ENCODE measurements at places on chromosomes 13 and 19.
A peak's percentile ranks its signal among the peaks of the same experiment; 100 is the strongest.

DNA sequence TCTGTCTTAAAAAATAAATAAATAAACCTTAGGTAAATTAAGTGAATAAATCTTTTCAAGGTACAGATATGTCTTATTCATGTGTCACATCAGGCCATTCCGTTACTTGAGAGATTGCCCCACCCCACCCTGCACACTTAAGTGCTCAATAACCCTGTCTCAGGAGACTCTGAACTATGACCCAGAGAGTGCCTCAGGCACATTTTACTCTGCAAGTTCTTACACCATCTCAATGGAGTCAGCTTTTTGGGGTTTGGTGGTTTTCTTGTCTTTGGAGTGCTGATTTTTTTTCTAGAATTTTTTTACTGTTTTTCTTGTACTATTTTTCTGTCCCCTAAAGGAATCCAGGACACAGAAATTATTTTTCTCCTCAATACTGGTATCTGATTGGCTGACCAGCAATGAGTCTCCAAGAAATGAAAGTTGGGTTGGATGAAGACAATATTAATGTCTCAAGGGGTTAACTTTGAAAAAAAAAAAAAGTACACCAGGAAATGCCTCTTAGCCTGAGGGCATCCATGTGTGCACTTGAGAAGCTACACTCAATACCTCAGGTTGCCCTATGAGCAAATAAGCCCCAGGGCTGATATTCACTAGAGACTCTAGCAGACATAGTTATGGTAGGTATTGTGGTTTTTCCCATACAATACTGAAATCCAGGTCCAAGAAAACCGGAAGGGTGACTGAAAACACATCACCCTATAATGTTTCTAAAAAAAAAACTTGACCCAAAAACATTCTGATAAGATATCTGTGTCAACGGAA lies 114.6 kb upstream of the ZNF91 start:
- DNase-seq, result no peak

- no peak for DNase-seq
Observed at GRCh38 chr13:30559274-30559673, 58.4 kb upstream of the USPL1 start.

GRCh38 chr19:38718747-38719543 lies 25.3 kb downstream of the CAPN12 start:
- no peak for DNase-seq

- DNase-seq, result no peak
Observed at GRCh38 chr19:18899624-18900560, 3.9 kb upstream of the CERS1 start.

DNA sequence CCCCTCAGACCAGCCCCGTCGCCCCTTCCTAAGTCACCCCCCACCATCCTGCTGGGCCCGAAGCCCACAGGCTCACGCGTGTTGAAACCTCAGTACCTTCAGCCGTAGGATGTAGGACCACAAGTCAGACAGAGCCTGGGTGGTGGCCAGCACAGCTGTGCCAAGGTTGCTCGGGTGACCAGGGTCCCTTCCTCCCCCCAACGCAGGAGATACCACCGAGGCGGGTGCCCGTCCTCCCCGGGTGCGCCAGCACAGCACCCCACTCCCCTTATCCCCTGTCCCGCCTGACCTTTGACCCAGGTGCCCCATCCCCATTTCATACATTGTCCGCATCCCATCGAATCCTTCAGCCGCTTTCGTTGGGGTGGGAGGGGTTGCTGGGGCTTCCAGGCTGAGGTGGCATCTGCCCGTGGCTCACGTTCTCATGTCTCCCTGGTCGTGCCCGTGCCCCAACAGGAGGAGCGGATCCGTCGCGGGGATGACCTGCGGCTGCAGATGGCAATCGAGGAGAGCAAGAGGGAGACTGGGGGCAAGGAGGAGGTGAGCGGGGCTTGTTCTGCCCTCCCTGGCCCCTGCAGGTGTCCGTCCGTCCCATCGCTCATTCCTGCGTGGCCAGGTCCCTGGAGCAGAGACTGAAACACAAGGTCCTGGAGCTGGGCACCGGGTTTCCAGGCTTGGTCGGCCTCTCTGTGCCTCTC lies 14.5 kb downstream of the EPN1 start:
- no peak for DNase-seq

GRCh38 chr13:65584126-65584525 lies 1646.0 kb downstream of the PCDH9 start:
- no peak for DNase-seq

- DNase-seq, result peak; percentile 60
Observed at GRCh38 chr13:46553886-46554858, 1.2 kb downstream of the LRCH1 start.

- DNase-seq, result no peak
Observed at GRCh38 chr13:19590423-19590822, 29.1 kb upstream of the TPTE2 start.

DNA sequence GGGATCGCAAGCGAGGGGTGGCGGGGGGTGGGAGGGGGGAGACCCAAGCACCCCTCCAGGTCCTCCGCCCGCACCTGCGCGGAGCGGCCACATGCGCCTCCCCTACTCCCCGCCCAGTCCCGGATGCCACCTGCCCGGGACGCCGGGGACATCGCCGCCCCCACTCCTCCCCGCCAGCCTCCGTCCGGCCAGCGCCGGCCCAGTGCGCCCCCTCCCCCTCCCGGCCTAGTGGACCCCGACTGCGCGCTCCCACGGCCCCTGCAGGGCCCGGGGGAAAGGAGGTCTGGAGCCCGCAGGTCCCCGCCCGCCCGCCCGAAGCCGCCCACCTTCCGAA lies 263 bp downstream of the RHPN2 start:
- peak; percentile 21 for DNase-seq

- DNase-seq, result no peak
Observed at GRCh38 chr13:111031531-111031961, 83.6 kb upstream of the ARHGEF7 start.

GRCh38 chr13:99374994-99375737 lies 68.0 kb upstream of the GPR183 start:
- DNase-seq, result no peak

- no peak for DNase-seq
Observed at GRCh38 chr19:30563691-30564090, 191.5 kb downstream of the ZNF536 start.

DNA sequence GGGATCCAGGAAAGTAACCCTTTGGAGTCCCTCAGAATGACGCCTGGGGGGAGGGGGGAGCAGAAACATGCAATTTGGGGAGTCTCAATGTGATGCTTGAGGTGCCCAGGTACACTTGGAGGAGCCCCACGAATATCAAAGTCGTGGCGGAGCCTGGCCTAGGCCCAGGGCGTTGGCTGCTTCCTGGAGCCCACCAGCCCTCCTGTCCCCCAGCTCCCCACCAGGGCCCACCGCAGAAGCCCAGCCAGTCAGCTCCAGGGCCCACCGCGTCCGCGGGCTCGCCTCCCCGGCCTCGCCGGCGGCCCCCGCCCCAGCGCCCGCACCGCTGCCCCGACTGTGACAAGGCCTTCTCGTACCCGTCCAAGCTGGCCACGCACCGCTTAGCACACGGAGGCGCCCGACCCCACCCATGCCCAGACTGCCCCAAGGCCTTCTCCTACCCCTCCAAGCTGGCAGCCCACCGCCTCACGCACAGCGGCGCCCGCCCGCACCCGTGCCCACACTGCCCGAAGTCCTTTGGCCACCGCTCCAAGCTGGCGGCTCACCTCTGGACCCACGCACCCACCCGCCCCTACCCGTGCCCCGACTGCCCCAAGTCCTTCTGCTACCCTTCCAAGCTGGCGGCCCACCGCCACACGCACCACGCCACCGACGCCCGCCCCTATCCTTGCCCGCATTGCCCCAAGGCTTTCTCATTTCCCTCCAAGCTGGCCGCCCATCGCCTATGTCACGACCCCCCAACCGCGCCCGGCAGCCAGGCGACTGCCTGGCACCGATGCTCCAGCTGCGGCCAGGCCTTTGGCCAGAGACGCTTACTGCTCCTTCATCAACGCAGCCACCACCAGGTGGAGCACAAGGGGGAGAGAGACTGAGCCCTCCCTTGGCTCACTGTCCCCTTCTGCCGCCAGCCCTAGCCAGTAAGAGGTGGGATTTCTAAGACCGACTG lies 2.1 kb downstream of the ZNF575 start:
- no peak for DNase-seq

- no peak for DNase-seq
Observed at GRCh38 chr13:51840917-51841316, 4.1 kb downstream of the TMEM272 start.

GRCh38 chr19:42461700-42462324 lies 19.1 kb upstream of the CXCL17 start:
- DNase-seq, result no peak

- DNase-seq, result no peak
Observed at GRCh38 chr19:38355728-38356725, 18.3 kb upstream of the PSMD8 start.

- DNase-seq, result no peak
Observed at GRCh38 chr13:21060338-21061028, 903 bp downstream of the LATS2 start.

- DNase-seq, result no peak
Observed at GRCh38 chr19:49408816-49409440, 14.3 kb downstream of the PTH2 start.

- DNase-seq, result no peak
Observed at GRCh38 chr13:76848596-76848995, 37.6 kb downstream of the KCTD12 start.

DNA sequence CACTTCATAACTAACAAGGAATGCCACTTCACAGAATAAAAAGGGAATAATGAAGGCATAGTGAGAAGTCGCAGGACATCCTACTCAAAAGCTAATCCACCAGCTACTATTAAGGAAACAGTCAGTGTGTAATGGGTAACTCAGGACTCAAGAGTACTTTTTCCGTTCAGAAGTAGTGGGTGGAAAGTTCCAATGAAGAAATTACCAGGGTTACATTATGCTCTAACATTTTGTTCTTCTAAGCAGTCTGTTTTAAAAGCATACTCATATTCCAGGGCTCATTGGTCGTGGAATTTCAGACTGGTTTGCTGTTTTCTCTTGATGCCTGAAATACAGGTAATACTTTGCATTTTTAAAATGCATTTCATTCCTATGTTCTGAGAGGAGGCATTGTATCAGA lies 222.4 kb upstream of the IRS2 start:
- DNase-seq, result no peak

- no peak for DNase-seq
Observed at GRCh38 chr13:91174886-91175501, 172.5 kb upstream of the MIR17HG start.

GRCh38 chr19:31261019-31261602 lies 88.1 kb downstream of the TSHZ3 start:
- DNase-seq, result no peak

DNA sequence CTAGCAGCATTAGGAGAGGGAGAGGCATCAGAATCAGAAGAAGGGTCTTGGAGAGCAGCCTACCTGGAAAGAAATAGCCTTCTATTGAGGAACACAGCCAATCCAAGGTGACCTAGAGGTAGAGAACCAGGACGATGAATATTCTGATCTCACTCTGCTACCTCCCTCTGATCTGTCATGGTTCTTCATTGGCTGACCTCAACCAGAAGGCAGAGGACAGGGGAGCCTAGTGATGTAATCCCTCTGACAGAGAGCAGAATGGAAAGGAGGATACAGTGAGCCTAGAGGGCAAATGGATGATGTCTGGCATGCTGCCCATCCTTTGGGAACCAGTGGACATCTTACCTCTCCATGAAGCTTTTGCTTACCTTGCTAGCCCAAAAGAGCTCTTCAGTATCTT lies 3.6 kb downstream of the ZNF507 start:
- DNase-seq, result no peak

DNA sequence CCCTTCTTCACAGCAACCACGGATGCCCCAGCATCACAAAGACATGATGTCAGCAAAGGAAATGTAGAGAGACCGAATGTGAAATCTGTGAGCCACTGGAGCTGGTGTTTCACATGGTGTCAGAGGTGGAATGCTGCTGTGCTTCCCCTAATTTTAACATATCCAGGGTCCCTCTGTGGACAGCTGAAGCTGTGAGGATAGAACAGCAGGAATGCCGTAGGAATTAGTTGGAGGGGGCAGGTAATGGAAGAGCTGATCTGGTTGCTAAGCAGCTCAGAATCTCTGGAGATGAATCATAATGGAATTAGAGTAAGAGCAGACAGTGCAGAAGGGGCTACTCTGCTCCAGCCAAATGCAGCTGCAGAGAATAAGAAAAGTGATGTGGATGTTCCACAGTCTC lies 68.9 kb upstream of the ZNF835 start:
- no peak for DNase-seq

DNA sequence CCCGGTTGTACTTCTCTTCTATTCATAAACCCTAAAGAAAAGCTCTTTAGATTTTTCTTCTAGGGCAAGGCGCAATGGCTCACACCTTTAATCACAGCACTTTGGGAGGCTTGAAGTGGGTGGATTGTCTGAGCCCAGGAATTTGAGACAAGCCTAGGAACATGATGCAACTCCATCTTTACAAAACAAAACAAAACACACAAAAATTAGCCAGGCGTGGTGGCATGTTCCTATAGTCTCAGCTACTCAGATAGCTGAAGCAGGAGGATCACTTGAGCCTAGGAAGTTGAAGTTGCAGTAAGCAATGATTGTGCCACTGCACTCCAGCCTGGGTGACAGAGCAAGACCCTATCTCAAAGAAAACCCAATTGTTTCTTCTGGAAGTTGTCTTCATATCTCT lies 240.3 kb downstream of the SHISA2 start:
- no peak for DNase-seq

DNA sequence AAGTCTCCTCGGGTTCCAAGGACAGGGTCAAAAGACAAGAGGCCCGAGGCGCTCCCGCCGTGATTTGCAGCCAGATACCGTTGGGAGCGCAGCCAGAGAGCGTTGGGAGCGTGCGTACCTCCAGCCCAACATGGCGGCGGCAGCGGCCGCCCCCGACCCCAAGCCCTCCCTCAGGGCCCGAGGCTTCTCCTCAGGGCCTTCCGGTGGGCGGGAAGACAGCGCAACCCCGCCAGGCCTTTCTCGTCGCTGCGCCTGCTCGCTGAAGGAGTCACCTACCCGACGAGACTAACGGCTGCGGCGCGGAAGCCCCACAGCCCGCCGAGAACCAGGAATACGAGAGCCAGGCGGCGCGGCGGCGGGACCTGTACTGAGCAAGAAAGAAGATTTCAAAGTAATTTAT lies 3.2 kb upstream of the ZNF850 start:
- no peak for DNase-seq

- peak; percentile 29 for DNase-seq
Observed at GRCh38 chr13:28058866-28059613, 41.3 kb downstream of the FLT3 start.

GRCh38 chr19:17741456-17741855 lies 9.8 kb upstream of the FCHO1 start:
- DNase-seq, result no peak

DNA sequence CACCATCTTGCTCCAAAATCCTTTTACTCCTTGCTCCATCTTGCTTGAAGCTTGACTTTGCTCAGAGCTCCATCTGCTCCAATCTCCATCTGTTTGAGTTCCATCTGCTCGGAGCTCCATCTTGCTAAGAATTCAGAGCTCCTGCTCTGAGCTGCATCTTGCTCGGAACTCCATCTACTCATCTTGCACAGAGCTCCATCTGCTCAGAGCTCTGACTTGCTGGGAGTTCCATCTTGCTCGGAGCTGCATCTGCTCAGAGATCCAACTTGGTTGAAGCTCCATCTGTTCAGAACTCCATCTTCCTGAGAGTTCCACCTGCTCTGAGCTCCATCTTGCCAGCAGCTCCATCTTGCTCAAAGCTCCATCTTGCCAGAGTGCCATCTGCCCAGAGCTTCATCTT lies 80.6 kb upstream of the ZNF98 start:
- DNase-seq, result no peak
